ENCODE measurements at places on chromosomes 5 and 9.

DNA sequence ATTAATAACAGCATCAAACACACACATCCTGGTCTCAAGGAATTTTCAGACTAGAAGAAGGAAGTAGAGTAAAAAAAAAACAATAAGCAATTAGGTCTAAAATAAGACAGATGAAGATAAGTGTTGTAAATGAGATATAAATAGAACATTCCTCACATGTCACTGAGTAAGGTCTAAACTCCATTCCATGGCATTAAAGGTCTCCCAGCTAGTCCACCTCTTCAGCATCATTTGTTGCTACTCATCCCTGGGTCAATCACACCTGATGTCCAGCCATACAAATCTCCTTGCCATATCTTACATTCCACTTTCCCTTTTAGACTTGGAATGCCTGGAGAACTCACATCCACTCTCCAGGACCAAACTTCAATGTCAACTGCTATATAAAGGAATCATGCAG, 214.1 kb upstream of the KLF4 start:
- DNase-seq, result no peak

GRCh38 chr9:131020862-131021261, 11.9 kb downstream of the LAMC3 start:
- no peak for DNase-seq

DNA sequence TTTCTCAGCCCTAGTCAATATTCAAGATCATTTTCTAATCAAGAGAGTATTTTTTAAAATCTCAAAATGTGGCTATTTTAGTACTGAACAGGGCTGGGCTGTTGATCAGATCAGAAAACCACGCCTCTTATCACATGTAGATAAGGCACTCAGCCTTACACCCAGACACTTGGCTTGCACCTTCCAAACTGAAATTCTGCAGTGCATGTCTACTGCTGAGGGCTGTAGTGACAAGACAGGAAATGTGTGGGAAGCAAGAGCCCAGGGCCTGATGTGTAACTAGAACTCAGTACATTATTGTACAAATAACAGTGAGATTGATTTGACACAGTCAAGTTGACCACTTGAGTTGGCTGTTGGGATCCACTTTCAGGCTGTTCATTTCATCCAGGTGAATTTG, 48.6 kb downstream of the UBE2QL1 start:
- DNase-seq, result peak; percentile 58

DNA sequence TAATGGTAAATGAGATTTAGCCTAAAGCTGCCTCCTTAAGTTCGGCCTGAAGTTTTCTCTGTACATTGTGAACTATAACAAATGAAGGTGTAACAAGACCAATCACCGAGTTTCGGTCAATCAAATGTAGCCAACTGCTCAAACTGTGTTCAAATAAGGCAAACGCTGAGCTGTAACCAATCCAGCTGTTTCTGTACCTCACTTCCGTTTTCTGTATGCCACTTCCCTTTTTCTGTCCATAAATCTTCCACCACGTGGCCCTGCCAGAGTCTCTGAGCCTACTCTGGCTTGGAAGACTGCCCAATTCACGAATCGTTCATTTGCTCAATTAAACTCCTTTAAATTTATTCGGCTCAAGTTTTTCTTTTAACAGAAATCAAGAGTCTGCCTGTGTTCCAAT, 193.5 kb upstream of the KLF9 start:
- no peak for DNase-seq

- DNase-seq, result no peak
Measured at GRCh38 chr5:157864067-157864466, 5.1 kb upstream of the CLINT1 start.

GRCh38 chr5:83750749-83751148, 30.1 kb upstream of the HAPLN1 start:
- no peak for DNase-seq

DNA sequence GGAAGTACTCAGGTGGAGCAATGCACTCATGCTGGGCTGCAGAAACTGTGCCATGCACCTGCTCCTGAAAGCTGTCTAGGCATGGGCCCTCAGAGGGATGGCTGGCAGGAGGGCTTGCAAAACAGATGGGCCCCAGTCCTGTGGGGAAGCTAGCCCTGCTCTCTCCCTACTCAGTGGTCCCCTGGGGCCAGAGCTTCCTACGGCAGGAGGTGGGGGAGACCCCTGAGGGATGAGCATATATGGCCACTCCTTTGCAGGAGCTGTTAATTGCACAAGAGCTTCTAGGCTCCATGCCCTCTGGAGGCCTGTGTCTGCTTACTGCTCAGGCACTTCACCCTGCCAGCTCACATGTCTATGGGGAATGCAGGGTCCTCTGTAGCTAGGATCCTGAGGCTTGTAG, 545.3 kb upstream of the PTPRD start:
- DNase-seq, result no peak

GRCh38 chr5:74465724-74466123, 174.8 kb downstream of the ENC1 start:
- no peak for DNase-seq

- no peak for DNase-seq
Measured at GRCh38 chr9:22740781-22741180, 294.2 kb downstream of the DMRTA1 start.

DNA sequence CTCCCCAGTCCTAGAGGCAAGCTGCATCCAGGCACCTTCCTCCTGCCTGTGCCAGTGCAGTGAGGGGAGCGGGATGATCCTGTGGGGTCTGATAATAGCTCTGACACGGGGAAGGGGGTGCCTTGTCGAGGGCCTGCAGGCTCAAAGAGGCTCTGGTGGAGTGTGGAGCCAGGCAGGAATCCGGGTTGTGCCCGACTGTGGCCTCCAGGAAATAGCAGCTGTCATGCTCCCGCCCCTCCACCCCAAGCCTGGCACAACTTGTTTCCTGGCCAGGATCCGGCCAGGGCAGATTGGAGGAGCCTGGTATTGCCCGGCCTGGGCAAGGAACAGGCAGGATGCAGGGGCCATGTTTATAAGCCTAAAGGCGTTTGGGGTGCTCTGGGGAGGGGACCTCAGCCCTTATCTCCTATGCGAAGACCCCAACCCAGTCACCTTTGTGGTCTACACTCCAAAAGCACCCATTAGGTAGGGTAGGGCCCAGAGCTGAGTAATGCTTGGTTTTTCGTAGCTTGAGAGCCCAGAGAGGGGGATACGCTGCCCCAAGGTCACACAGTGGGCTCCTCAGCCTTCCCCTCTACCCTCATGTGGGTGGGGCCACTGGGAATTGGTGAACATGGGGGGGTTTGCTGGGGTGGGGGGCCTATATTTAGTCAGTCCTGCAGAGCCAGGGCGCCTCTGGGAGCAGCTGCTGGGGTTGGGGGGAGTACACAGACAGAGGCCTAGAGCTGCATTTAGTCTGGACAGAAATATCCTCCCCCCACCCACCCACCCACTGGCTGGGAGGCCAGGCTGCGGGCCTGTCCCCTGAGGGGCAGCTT, 12.2 kb downstream of the CXXC5 start:
- no peak for DNase-seq

- DNase-seq, result no peak
Measured at GRCh38 chr5:59097116-59097515, 514.2 kb downstream of the RAB3C start.

- DNase-seq, result peak; percentile 56
Measured at GRCh38 chr5:132420706-132421272, 51.3 kb downstream of the SLC22A5 start.

GRCh38 chr5:59328709-59329296, 564.7 kb downstream of the PDE4D start:
- DNase-seq, result no peak

DNA sequence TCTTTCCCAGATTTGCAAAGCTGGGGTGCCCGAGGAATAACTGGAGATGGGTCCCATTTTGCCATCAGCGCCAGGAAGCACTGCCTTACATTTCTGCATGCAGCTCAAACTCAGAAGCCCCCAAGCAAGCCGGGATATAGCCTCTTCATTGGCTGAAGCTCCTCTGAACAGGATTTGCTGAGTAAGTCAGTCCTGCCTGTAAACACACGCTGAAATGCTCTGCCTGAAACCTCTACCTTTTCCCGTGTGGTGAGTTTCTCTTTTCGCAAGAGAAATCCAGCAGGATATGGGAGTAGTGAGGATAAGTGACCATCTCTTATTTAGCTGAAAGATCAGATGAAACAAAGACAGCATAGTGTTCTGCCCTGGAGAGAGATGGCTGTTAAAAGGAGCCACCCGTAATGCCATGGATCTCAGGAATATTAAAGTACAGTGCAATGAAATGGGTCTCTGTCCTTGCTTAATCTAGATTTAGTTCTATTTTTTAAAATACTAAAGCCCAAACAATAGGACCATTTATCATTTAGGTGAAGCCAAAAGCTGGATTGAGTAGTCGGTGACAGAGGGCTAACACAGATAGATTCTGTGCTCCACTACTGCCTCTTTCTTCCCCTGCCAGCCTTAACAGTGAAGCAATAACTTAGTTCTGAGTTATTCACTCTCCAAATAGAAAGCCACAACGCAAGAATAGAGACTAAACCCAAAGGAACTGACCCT, 177.5 kb upstream of the PPP2R2B start:
- DNase-seq, result no peak

DNA sequence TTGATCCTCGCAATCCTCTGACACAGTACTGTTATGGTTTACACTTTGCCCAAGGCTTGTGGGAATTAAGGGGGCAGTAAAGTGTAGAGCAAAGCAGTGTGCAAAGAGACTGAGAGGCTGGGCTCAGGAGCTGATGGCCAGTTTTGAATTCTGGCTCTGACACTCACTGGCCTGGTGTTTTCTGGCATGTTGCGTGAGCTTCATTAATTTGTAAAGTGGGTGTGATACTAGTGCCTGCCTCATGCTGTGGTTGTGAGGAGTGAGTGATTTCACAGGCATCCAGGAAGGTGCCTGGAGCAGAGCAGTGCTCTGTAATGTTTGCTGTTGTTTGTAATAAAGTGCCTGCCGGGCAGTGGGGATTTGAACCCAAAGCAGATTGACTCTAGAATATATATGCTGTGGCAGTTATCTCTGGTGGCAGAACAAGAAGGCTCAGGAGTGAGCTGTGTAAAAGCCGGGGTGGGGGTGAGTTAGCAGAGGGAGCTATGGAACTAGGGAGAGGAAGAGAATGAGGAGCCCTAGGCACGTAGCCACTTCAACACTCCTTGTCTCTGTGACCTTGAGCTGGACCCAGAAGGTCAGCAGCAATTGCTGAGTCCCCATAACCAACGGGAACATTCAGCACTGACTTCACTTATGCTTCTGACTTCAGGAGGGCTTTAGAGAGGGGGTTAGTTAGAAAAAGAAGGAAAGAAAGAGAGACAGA, 108.5 kb downstream of the DOCK2 start:
- DNase-seq, result no peak

DNA sequence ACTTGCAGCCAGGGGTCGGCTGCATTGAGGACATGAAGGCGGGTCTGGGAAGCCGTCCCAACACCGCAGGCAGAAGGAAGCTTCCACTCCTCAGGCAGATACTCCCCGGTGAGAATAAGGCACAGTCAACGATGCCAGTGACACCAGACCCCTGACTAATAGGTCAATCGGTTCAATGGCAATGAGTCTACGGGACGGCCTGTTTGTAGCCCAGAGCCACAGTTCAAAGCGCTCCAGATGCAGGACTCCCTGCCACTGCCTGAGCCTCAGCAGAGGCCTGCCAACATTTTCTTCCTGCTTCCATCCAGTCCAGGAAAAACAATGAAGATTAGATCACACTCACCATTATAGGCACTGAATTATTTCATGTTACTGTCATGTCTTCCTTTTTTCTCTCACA, 84.5 kb upstream of the SIMC1 start:
- no peak for DNase-seq

GRCh38 chr9:107816561-107817021, 327.0 kb upstream of the KLF4 start:
- no peak for DNase-seq

- peak; percentile 46 for DNase-seq
Measured at GRCh38 chr9:122988920-122989621, 44.4 kb upstream of the GPR21 start.

DNA sequence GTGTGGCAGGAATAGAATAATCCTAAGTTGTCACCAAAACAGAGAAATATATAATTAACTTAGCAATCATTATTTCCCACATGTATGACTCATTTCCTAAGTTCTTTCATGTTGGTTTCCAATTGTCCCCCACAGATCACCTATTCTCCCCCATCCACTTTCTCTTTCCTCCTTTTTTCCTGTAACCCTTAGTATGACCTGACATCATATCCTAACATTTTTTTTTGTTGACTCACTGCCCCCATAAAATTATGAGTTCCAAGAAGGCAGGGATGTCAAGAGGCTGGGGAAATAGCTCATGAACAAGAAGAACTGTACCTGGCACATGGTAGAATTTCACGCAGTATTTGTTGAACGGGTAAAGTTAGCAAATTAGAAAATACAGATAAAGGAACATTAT, 186.7 kb downstream of the DCP2 start:
- no peak for DNase-seq

DNA sequence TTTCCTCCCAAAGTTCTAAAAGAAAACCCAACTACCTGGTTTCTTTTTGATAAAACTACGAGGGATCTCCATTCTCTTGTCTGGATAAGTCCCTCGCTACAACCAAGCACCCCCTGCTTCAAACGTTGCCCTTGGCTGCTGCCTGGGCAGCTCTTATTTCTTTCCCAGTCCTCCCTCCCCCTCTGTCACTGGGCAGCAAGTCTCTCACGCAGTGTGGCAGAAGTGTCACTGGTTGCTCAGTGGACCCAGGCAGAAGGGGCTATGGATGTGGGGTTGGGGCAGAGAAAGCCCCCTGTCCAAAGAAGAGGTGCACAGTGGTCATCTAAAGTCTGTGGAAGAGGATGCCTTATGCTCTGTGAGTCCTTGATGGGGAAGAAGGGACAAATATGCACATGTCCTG, 7.2 kb upstream of the SMIM32 start:
- DNase-seq, result no peak

DNA sequence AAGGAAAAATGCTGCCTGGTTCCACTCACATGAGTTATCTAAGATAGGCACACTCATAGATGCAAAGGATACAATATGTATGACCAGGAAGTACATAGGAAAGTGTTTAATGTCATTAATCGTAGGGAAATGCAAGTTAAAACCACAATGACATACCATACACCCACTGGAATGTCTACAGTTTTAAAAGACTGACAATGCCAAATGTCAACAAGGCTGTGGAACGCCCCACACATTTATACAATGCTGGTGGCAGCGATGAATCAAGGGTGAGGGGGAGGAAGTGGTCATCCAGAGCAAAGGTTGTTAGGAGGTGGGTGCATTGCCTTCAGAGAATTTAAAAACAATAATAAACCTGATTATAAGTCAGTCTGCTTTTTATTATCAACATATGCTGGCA, 437.8 kb downstream of the ARHGEF28 start:
- no peak for DNase-seq

DNA sequence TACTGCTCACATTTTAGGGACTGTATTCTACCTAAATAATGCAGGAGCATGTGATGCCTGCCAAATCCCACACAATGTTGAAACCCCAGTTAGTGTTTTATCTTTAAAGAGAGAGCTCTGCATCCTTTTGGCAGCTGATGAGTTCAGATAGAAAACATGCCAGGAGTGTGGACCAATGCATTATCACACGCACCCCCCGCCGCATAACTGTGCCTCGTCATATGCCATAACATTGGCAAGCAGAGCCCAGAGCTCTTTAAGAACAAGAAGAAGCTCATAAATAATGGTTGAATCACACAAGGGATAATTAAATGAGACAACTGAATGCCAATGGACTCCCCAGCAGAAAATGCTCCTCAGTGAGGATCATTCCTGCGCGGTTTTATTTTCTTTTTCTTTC, 52.8 kb upstream of the RORB start:
- no peak for DNase-seq

Data from activated CD4-positive, alpha-beta T cell treated with anti-CD3 and anti-CD28 coated beads, Interleukin-2, Interleukin-4, amounts not matched to agents 100 ng/mL and 50 ng/mL, durations not matched to agents 16 hours and 8 hours (primary cell).